T-helper 22 cell (primary cell): ENCODE measurements at places on chromosomes 11 and 22.

- DNase-seq, result no peak
Measured at GRCh38 chr11:62401356-62401755, 17.5 kb upstream of the SCGB1A1 start.

DNA sequence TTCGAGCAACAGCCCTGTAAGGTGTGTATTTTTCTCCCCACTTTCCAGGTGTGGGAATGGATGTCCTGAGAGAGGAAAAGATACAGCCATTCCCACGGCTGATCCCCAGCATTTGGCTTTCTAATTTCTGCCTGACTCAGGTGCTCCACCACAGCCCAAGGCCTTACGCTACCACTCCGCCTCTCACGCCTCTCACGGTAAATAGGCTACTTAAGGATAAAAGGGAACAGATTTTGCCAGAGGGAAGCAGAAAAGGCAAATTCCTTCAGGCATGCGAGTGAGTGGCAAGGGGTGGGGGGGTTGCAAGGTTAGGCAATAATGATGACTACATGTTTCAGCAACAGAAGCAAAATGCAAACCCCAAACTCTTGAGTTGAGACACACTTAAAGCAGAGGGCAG lies 9.2 kb downstream of the PVALB start:
- DNase-seq, result no peak

DNA sequence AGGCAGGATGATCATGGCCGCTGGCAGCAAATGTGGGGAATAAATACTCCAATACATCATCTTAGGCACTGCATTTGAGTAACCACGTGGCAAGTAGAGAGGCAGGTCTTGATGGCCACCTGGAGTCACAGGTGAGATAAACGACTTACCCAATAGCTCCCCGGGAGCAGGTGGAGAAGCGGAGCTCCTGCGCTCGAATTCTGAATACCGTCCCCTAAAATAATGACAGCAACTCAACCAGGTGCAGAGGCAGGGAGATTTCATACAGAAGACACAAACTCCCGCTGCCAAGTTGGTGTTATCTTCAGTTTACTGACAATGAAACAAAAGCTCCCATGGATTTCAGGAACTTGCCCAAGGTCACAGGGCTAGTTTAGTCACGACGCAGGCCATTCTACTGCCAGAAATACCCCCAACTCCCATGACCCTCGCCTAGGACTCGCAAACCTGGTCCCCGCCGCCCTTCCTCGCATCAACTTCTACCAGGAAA lies 437 bp downstream of the SLC43A3 start:
- DNase-seq, result no peak

- no peak for DNase-seq
Measured at GRCh38 chr11:66852466-66853241, 4.2 kb upstream of the LRFN4 start.

- DNase-seq, result no peak
Measured at GRCh38 chr11:65891219-65892136, 1.0 kb downstream of the CCDC85B start.

DNA sequence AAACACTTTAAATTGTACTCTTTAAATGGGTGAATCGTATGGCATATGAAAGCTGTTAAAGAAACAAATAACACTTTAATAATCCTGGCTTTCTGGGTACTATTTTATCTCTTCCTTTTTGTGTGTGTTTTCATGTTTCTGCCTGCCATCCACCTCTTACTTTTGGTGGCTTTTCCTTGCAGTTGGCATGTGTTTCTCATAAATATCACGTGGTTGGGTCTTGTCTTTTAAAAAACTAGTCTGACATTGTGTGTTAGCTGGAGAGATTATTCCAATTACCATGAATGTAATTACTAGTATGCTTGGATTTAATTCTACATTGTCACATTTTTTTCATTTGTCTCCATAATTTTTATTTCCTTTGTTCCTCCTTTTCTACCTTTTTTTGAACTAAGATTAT lies 262.9 kb upstream of the B3GAT1 start:
- no peak for DNase-seq

- DNase-seq, result no peak
Measured at GRCh38 chr11:26143566-26144290, 188.2 kb upstream of the ANO3 start.
